ENCODE measurements at places on chromosomes 2 and 18.

DNA sequence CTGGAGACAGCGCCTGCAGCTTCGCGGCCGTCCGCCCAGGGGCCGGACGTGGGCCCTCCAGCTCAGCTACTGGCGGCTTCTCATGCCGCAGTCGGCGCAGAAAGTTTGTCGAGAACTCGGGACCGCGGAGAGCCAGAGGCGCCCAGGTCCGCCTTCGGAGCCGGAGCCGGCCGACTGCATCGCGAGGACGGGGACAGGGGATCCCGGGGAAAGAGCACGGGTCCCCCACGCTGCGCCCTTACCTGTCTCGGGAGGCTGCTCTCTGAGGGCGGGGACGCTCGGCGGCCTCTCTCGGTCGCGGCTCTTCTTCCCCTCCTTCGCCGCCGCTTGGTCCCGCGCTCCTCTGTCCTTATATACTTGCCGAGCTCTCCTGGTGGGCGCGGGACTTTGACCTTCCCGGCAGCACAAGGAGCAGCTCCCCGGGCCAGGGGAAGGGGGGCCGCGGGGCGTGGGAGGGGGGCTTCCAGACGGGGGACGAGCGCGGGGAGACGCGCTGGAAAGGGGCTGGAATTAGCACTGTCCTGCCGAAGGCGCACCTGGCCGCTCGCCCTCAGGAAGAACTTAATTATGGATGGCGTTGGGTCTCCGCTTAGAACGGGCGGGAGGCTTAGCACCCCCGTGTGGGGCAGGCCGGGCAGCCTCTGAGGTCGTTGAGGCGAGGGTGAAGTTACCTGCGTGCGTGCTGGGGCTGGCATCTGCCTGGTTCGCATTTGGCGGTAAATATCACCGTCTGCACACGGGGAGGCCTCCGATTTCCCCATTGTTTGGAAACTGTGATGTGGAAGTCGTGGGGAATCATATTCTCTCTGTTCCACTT is at the start of gene POMC:
Gene POMC, minus strand, starts transcription at position 325 of the 817 bp plus-strand sequence. CDS start 3,808 bp downstream, outside the sequence.
- no peak for DNase-seq

- DNase-seq: no peak
Measured at GRCh38 chr2:197145471-197146056, 165.0 kb downstream of the ANKRD44 start.

GRCh38 chr2:20198796-20199632 is 25.9 kb downstream of the SDC1 start:
- DNase-seq: no peak

- DNase-seq: no peak
Measured at GRCh38 chr18:10119991-10120390, 206.2 kb downstream of the VAPA start.

GRCh38 chr2:39379643-39380524 is 57.2 kb downstream of the MAP4K3 start:
- DNase-seq: peak; percentile 29

GRCh38 chr18:48157956-48158355 is 227.5 kb upstream of the SMAD2 start:
- DNase-seq: no peak

- no peak for DNase-seq
Measured at GRCh38 chr2:28047681-28048080, 157.2 kb downstream of the BABAM2 start.

GRCh38 chr2:179817181-179817841 is 44.1 kb downstream of the ZNF385B start:
- no peak for DNase-seq

DNA sequence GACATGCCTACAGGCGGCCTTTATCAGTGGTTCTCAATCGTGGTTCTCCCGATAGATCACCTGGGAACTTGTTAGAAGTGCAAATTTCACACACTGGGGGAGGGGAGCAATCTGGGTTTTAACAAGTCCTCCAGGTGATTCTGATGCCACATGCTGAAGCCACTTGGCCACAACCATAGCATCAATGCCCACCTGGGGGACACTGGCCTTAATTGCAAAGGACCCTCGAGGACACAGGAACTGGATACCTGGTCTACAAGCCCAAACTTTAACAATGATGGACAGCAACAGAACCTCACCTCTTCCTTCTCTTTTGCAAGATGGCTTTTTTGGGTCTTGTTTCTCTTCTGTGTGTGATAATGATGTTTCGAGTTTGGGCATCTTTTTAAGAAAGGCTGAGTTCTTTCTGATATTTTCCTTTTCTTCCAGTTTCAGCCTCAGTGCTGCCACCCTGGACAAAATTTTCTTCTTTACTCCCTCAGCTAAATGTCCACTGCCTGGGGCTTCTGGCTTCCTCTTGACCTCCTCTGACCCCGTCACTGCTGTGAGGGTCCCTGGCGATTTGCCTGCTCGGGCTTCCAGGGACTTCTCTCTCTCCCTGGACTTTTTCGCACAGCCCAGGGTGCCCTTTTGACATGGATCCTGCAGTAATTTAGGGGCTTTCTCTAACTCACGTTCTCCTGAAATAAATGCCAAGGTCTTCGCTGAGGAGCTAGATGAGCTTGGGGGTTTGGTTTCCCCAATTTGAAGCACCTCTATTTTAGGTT is 94.2 kb downstream of the ALPK2 start:
- no peak for DNase-seq

DNA sequence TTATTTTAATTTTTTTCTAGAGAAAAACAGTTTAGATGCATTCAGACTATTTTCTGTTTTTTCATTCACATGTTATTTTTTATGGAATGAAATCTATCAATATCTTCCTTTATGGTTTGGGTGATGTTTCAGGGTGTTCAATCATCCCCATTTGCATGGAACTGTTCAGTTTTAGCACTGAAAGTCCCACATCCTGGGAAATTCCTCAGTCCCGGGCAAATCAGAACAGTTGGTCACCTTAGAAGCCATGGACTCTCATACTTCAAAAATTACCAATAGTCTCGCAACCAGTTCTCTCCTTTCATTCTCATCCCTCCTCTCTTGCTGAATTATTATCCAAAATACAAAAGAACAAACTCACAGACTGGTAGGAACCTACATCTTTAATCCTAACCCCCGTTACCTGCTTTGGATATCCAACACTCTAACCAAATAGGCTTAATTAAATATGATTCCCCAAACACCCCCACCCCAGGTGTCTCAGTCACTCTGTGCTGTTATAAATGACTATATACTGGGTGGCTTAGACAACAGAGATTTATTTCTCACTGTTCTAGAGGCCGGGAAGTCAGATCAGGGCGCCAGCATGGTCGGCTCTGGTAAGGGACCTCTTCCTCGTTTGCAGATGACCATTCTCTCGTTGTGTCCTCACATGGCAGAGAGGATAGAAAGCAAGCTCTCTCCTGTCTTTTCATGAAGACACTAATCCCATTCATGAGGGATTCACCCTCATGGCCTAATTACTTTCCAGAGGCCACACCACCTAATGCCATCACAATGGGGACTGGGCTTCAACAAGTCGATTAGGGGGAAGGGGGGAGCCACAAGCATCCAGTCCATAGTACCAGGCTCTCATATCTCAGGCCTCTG is 57.7 kb upstream of the SLC1A4 start:
- DNase-seq: no peak

DNA sequence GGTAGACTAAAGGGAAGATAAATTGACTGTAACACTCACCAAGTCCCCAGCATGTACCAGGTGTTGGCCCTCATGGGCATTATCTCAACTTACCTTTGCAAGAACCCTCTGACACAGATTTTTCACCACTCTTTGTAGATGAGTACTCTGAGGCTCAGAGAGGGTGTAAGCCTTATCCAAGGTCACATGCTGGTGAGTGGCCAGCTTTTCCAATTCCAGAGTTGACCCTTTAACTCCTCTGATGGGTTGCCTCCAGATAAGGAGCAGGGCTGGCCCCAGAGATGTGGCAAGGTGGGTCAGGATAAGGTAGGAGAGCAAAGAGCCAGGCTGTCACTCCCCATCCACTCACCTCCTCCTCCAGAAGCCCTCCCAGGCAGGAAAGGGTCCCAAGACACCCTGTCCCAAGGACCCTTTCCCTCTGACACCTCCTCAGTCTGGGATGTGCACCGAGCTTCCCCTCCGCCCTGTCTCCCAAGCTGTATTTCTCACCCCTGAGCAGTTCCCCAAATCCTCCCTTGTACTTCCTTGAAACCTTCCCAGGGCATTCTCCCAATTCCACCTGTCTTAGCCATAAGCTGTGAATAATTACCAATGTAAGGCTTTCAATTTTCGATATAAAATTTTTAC is 165.9 kb downstream of the ZFP36L2 start:
- DNase-seq: no peak

DNA sequence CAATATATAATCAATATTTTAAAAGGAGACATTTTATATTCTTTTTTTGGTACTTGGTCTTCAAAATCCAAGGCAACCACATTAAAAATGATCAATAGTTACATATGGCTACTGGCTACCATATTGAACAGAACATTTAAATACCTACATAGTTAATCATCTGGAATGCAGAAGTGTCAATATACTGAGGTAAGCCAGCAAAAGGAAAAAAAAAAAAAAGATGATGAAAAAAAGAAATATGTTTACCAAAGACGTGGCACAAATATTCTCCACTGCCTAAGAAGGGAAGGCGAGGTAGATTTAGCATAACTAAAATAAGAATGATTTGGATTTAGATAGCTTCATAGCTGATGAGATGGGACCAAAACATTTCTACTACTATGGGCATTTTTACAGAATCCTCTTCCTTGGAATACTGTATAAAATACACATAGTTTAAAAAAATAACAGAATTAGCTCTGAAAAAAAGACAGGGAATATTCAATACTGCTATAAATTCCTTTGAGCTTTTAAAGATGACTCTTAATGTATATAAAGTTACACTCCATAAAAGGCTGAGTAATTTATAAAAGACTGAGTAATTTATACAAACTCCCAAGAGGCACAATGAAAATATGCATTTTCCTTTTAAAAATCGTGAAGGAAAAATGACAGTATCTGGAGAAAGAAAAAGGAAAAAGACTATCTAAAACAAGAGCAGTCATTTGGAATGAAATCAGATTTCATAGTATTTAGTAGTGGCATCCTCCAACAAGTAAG is 63.5 kb downstream of the CDH2 start:
- no peak for DNase-seq

DNA sequence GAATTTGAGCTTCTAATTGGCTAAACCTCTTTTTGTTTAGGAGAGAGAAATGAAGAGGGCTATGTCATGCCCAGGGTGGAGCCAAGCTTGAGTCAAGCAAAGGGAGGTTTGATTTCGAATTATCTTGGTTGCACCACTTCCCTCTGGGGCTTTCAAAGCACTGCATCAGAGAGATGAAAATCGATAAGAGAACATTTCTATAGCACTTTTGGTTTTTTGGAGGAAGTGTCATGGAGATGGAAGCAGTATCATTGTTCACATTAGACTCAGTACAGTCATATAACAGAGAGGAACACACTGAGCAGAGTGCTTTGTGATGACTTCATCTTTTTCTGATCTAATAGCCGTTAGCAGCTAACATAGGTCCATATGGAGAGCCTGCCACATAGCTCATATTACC is 120.3 kb upstream of the UXS1 start:
- no peak for DNase-seq

DNA sequence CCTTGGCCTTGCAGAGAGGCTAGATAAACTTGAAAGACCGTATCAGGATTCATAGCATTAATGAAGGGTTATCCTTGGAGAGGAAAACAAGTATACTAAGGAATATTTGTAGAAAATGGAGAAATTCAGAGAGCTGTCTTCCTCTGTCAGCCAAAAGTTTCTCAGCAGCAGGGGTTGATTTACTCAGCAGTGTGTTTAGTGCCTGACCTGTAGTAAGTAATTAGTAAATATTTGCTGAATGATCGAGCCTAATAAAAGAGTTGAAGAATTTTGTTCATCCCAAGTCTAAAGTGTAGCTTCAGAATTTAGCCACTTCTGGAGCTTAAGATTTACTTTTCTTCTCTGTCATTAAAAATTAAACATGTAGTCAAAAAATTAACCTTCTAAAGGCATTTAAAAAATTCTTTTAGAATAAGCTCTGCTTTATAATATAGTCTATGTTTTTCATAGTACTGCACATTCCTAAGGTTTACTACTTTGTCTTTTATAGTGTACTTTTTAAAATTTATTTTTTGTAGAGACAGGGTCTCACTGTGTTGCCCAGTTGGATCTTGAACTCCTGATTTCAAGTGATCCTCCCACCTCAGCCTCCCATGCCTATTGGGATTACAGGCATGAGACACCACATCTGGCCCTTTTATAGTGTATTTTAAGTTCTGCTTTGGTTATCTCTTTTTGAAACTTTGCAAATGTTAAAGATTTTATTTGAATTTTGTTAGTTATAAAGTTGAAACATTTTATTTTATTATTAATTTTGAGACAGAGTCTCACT is 138.4 kb upstream of the MYO3B start:
- no peak for DNase-seq

DNA sequence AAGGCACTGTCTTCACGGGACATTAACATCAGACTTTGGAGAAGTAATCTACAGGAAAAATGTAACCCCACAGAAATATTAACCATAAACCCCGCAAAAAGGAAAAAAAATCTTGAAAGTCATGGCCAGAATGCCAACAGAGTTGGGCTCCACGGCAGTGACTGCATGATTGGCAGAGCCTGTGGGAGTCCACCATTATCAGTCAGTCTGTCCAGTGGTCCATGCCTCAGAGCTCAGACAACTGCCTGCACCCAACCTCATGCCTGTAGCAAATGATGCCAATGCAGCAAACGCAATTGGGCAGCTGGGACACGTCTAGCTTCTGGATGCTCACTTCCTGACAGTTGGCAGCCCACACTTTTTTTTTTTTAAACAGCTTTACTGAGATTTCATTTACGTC is 5.1 kb upstream of the PPIG start:
- DNase-seq: no peak

GRCh38 chr2:192809173-192809572 is 614.4 kb upstream of the TMEFF2 start:
- no peak for DNase-seq

Measured in hematopoietic multipotent progenitor cell treated with erythropoietin and hydrocortisone succinate and interleukin-3 and kit ligand, for 15 days (in vitro differentiated cells).